ENCODE measurements at places on chromosomes 3 and 15.

GRCh38 chr3:195762611-195763010 is 41.8 kb downstream of the MUC20 start:
- DNase-seq, result no peak

DNA sequence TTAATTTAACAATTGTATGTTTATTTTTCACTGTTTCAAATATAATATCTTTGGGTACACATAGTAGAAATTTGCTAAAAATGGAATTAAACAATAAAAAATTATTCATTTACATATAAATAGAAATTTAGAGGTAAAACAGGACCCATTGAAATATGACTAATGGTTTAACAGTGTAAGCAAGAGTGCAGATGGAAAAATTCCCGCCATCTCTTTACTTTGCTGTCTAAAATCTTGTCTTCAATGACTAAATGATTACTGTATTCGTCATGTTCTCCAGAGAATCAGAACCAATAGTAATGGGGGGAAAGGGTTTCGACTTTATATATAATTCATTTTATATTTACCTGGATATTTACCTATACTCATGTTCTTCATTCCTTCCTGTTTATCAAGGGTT is 163.1 kb downstream of the IL1RAP start:
- DNase-seq, result no peak

DNA sequence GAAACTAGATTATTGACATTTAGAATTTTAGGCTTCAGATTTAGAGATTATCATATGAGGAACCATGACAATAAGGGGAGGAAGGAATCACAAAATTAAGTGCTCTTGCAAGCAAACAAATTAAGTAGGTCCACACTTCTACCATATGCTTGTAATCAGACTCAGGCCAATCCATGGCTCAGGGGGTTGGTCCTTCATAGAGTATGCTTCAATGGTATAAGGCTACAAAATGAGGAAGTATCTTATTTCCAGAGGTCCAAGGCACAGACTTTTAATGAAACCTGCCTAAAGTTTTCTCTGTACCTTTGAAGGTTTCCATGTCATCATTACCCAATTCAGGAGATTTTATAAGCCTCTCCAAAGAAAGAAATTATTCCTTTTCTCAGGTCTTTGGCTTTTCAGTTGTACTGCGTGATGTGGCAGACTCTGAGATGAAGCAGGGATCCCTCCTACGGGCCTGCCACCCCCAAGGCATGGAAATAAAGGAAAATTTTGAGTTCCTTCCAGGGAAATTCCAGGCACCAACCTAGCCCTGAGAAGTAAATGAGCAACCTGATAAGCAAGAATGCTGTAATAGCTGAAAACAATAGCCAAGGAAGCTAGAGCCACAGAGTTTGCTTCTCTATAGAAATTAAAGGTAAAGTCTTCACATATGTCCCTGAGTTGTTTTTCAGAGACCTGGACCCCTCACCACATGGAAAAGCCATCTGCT is 36.3 kb downstream of the SERPINI2 start:
- no peak for DNase-seq

DNA sequence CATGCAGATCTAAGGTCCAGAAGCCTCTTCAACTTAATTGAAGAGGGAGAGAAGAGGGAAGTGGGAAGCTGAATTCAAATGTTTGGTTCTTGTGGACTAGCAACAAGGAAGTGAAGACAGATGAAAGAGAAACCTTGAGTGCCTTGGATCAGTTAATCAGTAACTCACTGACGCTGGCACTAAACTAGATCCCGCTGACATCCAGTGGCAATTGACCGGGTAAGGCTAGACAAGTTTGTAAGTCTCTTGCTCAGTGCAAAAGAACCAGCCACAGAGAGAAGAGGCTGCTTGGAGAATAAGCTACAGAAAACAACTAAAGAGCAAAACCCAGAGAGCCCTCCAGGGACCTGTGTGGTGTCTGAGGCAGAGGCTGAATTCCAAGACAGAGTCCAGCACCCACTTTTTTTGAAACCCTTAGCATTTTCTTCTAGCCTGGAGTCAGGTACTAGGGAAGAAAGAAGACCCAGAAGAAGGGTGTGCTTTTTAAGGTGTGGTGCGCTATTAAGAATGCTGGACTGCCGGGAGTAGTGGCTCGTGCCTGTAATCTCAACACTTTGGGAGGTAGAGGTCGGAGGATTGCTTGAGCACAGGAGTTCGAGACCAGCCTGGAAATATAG is 6.9 kb downstream of the PLCH1 start:
- DNase-seq, result no peak

DNA sequence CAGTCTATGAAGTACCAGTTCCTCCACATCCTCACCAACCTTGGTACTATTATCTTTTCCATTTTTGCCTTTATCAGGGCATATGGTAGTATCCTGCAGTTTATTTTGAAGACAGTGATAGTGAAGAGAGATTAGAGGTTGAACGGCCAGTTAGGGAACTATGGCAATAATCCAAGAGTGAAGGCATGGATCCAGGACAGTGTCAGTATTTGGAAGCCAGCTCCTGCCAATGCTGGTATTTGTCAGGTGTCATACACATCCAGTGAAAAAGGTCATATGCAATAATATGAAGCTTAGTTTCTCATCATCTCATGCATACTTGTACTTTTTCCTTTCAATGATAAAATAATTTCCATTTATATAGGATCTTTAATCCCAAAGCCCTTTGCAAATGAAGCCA is 56.8 kb upstream of the KCNMB2 start:
- DNase-seq, result no peak

DNA sequence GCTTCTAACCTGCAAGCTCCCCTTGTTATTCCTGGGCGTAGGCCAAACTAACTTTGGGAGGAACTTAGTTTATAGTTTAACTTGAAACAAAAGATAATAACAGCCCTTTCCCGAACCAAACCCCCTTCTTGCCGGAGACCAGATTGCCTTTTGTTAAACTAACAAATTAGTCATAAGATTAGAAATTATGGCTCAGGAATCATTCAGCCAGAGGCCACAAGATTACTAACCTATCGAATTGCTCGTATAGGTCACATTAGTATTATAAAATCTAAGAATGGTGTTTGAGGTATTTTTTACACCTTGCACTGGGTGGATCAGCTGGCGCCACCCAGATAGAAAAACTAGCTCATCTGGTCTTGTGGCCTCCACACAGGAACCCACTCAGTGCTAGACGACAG is 65.3 kb upstream of the RAP2B start:
- no peak for DNase-seq

GRCh38 chr3:45760878-45761711 is 35.2 kb downstream of the SLC6A20 start:
- DNase-seq, result no peak

GRCh38 chr3:180040966-180041365 is 4.2 kb upstream of the PEX5L start:
- DNase-seq, result no peak

DNA sequence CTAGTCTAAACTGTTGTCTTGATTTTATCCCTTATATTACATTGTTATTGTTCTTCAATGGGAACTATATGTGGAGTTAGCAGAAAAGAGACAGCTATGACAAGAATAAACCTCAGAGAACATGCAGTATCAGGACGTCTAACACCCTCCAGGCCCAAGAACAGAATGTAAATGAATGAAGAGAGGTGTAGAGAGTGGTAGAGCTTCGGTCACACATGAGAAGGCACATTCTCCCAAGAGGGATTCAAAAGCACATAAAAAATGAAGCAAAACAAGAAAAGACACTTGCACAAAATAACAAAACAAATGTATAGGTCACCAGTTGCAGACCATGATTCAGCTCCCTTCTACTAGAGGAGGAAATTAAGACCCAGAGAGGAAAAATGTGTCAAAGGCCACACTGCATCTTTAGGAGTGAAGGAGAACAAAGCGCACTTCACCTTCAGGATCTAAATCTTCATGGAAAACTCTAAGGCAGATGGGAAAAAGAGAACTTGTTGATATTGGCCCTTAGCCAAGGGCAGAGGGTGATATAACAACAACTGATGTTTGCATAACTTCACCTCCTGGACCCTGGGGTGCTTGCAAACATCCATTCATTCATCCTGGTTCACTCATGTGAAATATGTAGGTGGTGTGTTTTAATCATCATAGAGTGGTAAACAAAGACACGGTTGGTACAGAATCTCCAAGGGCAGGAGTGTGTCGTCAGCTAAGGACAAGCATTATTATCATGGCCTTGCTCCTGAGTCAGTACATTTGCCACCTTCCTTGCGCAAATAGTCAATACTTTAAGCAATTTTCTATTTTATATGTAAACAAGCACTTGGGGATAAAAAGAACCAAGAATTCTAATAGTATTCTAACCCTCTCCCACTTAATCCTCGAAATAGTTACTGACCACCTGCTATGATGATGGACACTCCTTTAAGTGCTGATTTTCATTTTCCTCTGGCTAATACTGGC is 8.8 kb downstream of the NEK10 start:
- DNase-seq, result no peak

- no peak for DNase-seq
Observed at GRCh38 chr15:61169904-61170695, 59.0 kb downstream of the RORA start.

GRCh38 chr3:151394611-151395010 is 10.1 kb upstream of the P2RY12 start:
- DNase-seq, result no peak

GRCh38 chr3:152559246-152559645 is 275.7 kb upstream of the P2RY1 start:
- DNase-seq, result no peak

DNA sequence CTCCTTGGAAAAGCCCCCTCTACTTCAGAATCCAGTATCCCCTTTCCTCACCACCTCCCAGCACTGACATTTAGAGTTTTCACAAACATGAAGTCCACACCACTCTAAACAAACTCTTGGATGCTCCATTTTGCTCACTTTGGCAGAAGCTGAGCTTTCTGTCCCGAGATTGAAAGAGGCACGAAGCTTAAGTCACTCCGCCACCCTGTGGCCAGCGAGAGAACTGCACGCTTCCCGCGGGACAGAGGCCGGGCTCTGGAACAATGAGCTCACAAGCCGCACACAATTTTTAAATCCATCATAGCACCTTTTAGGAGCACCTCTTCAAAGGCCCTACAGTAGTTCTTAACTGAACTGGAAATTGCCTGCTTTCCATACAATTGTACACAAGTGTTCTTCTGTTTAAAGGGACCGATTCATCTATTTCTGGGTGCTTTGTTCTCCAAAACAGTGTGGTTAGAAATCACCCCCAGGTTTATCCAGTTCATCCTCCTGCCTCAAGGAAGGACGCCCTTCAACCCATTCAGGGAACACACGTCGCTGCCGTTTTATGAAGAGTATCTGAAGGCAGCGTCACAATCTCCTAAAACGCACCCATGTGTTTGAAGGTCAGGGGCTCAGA is 226.1 kb downstream of the VPS13C start:
- peak; percentile 58 for DNase-seq

- no peak for DNase-seq
Observed at GRCh38 chr15:66847565-66847991, 145.5 kb downstream of the SMAD6 start.

DNA sequence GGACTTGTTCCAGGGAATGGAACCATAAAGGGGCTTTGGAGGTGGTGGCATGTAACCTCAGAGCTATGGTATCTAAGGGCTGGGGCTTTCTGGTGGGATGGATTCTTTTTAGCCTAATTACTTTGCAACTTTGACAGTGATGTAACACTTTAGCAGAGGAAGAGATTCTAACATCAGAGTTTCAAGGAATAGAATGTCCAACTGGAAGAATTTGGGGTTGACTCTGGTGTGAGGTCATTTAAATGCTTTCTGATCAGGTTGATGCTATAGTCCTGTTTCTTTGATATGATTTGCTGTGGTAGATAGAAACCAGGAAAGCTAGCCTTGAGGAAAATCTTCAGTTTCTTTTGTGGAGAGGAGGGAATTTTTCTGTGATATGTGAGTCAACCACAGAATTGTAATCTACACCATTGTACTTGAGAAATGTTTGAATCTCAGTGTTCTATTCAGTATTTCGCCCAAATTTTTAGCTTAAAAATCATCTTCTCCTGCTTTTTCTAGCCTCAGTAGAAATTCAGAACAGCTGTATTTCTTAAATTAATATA is 40.0 kb downstream of the ATP2C1 start:
- DNase-seq, result no peak

DNA sequence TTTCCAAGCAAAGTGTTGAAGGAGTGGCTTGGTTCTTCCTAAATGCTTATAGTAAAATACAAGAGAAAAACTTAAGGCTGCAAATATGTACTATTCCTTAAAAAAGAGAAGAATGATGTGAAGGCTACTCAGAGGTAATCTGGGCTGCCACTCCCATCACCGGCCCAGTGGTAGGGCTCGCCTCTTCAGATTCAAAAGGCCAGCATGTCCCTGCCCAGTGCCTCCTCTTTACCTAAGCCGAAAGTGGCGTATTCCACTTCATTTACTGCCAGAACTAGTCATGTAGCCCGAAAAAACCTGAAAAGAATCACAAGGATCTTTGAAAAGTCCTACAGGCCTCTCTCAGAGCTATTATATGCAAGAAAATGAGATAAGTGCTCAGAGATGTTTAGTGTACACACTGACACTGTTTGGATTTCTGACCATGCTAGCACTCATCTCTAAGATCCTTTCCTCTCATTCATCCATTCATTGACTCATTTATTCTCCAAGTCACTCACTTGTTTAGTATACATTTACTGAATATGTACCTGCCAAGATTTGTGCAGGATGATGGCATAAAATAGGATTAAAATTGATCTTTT is 373.3 kb upstream of the THBS1 start:
- no peak for DNase-seq

- DNase-seq, result peak; percentile 23
Observed at GRCh38 chr15:69573815-69574475, 121.3 kb downstream of the RPLP1 start.

DNA sequence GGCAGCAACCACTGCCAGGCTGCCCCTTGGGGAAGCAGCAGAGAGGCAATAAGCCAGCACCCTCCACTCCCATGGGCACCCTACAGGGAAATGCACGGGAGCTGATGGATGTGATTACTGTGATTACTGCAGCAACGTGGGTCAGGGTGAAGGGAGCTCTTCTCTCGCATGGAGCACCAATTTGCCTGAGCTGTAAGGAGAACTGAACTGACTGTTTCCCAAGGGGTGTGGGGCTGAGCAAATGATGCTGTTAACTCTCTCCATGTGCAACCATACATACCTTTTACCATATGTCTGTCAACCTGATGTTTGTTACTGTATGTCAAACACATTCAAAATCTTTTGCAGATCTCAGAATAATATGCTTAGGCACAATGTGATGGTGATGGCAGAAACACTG is 680.6 kb downstream of the SQOR start:
- no peak for DNase-seq

DNA sequence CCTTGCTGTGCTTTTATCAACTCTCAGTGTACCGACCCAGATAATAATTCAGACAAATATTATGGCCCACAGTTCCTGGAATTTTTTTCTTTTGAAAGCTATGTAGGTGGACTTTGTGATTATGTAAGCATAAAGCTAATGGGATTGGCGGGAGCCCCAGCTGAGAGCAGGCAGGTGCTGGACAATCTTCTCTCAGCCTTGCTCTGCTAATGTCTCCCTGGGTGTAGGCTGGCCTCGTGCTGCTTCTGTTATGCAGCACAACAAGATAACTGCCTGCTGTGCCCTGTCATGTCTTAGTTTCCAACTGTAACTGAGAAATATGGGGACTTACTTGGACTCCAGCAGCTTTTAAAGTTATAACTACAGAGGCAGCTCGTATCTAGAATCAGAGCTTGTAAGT is 415.0 kb downstream of the PDCD6IP start:
- no peak for DNase-seq
